Muscle of back (tissue), 13 donors: ENCODE measurements at places on chromosomes 16 and 17. TPM values are rescaled to one million over a fixed set of nuclear protein-coding genes. Genes with fewer than 3 reads are reported as not detected.

DNA sequence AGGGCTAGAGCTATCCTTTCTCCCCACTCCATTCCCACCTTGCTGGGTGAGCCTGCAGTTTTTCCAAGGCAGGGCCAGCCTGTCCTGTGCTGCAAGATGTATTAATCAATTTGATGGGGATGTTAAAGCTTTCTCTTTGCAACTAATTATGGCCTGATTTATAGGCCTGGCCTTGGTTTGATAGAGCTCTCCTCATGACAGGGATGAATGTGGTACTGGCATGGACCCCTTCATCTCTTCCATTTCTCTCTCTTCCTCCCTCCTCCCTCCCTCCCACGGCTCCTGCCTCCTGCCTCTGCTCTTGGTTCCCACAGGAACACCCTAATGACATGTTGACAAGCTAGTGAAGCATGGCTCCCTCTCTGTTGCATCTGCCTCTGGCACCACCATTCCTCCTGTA, 47.2 kb upstream of the SKAP1 start:
- no peak for DNase-seq

- no peak for DNase-seq
These were observed 909 bp upstream of the RSL1D1 start for GRCh38 chr16:11852092-11852809.

- DNase-seq: no peak
These were observed 102.5 kb upstream of the MAF start for GRCh38 chr16:79703066-79703465.

GRCh38 chr16:24969071-24969470, 46.1 kb downstream of the ARHGAP17 start:
- DNase-seq: no peak

GDPD3 gene
- polyA plus RNA-seq: 4.0 TPM

CSF3 gene
- not detected for polyA plus RNA-seq

TPSAB1 gene
- 4.4 TPM for polyA plus RNA-seq

TNK1 gene
- 1.4 TPM for polyA plus RNA-seq

HAGHL gene
- polyA plus RNA-seq: 1.4 TPM
